ENCODE measurements at places on chromosomes 16 and 17.

DNA sequence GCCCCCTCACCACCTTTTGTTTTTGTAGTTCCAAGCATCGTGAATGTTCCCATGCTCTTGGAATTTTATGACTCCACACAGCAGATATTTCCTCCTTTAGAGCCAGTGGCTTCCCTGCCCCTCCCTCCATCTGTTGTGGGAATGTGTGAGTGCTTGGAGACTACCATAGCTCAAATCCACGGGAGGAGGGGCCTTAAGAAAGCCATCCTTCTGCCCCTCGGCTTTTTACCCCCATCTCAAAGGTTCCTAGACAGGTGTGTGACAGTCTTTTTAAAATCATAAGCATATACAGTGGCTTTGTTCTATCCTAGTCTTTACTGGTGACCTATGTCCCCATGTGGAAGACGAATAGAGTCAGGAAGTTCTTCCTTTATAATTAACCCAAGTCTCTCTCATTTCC lies 47.2 kb downstream of the YPEL2 start:
- H3K36me3 ChIP-seq: peaks cover 3% of the 10 kb centered on the region
- no peak overlapping the region for H3K4me3 ChIP-seq
- no peaks in the 10 kb centered on the region for H3K27me3 ChIP-seq
- no peak overlapping the region for H3K27ac ChIP-seq

DNA sequence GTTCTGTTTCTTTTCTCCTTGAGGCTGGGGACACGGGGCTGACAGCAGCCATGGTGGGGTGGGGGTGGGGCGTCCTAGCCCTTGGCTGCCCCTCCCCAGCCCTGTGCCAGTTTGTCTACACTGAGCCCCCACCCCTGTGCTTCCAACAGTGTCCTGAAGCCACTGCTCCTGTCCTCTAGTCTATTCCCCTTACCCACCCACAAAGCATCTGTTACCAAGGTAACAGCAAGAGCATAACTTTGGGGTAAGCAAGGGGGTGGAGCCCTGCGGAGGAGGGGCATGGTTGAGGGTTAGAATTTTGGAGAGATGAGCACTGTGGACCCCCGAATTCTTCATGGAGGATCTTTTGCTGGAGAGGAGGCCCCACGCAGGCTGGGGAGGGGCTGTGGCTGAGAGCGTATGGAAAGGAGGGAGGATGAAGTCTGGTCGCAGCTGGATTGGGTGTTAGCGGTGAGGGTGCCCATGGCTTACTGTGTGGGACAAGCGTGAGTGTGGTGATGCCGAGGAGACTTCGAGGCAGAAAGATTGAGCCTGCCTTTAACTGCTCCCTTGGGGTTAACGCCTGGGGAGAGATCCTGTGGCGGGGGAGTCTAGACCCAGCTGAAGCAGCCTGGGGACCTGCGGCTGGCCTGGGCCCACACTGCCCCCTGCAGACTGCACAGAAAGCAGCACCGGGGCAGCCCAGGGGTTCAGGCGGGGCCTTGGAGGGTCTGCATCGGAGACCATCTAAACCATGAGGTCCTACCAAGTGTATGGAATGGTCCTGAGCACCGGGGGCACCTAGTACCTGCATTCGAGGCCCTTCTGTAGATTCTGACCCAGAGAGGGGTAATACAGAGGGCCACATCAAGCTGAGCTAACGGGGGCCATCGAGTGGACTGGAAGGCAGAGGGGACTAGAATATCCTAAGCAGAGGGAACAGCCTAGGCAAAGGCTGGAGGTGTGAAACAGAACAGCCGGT lies 6.1 kb upstream of the STAC2 start:
- H3K27me3 ChIP-seq: peaks cover 29% of the 10 kb centered on the region
- no peak overlapping the region for H3K27ac ChIP-seq
- peaks cover 9% of the 10 kb centered on the region for H3K4me1 ChIP-seq
- H3K4me3 ChIP-seq: peak overlapping the region; percentile 2
- H3K36me3 ChIP-seq: no peaks in the 10 kb centered on the region
- peak; percentile 31 for DNase-seq

DNA sequence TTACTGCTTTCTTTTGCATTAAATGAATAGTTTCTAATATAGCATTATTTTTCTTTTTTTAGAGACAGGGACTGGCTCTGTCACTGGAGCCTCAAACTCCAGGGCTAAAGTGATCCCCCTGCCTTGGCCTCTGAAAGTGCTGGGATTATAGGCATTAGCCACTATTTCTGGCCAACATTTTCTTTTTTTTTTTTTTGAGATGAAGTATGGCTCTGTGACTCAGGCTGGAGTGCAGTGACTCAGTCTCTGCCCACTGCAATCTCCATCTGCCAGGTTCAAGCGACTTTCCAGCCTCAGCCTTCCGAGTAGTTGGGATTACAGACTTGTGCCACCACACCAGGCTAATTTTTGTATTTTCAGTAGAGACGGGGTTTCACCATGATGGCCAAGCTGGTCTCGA lies 2.0 kb upstream of the DUXB start:
- H3K27me3 ChIP-seq: no peaks in the 10 kb centered on the region
- no peak overlapping the region for H3K27ac ChIP-seq
- no peak overlapping the region for H3K4me3 ChIP-seq
- no peak for DNase-seq
- no peaks in the 10 kb centered on the region for H3K36me3 ChIP-seq

- no peaks in the 10 kb centered on the region for H3K36me3 ChIP-seq
- no peaks in the 10 kb centered on the region for H3K4me1 ChIP-seq
- no peak overlapping the region for H3K27ac ChIP-seq
Measured at GRCh38 chr17:39115135-39115534, 36.3 kb downstream of the PLXDC1 start.

- H3K27me3 ChIP-seq: peaks cover 9% of the 10 kb centered on the region
- no peak overlapping the region for H3K27ac ChIP-seq
- H3K4me1 ChIP-seq: peaks cover 21% of the 10 kb centered on the region
- DNase-seq: no peak
- H3K36me3 ChIP-seq: no peaks in the 10 kb centered on the region
Measured at GRCh38 chr16:72666267-72666666, 381.7 kb downstream of the ZFHX3 start.

DNA sequence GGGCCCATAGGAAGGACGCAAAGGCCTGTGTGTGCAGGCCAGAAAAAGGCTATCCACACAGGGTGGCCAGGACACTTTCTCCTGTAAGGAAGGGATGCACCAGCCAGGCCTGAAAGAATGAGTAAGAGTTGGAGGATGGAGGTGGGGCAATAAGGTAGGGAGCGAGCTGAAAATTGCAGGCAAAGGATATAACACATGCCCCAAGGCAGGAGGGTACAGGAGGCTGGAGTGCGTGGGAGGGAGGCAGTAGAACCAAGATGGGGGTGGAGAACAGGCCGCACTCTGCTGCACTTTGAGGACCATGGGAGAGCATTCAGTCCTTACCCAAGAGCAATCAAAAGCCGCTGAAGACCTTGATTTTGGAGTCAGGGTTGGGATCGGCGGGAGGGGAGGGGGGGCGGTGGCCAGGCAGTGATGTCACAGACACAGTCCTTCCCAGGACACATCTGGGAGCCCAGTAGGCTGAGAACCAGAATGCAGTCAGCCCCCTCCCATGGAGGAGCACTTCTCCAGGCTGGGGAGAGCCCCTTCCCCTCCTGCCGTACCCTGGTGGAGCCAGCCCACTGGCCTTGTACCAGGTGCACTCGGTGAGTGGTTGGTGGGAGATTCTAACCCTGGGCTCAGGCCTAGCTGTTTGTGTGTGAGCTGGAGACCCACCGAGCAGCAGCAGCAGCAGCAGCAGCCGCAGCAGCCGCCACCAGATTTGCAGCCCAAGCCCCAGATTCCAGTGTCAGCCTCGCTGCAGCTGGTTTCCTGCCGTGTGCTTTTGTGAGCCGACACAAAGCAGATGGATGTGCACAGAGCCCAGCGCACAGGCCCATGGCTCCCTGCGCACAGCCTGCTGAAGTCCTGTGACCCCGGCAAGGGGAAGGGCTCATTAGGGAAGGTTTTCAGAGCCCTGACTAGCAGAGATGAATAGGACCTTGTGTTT lies 17.5 kb downstream of the ANKRD40 start:
- DNase-seq: no peak
- no peak overlapping the region for H3K4me3 ChIP-seq
- peaks cover 15% of the 10 kb centered on the region for H3K36me3 ChIP-seq
- H3K4me1 ChIP-seq: no peaks in the 10 kb centered on the region
- H3K27ac ChIP-seq: no peak overlapping the region

DNA sequence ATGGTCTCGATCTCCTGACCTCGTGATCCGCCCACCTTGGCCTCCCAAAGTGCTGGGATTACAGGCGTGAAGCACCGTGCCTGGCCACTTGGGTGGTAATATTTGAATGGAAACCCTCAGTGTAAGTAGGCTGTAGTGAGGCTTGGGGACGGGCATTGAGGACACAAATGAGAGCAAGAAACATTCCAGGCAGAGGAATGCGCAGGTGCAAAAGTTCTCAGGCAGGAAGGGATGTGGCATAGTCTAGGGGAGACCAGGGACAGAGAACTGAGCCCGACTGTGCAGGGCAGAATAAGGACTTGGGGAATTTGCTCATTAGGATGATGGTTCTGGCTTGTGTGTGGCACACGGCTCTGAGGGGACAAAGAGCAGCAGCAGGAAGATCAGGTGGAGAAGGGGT lies 54.8 kb downstream of the GRB2 start:
- H3K36me3 ChIP-seq: peaks cover 14% of the 10 kb centered on the region
- no peaks in the 10 kb centered on the region for H3K27me3 ChIP-seq
- H3K4me1 ChIP-seq: peaks cover 52% of the 10 kb centered on the region

DNA sequence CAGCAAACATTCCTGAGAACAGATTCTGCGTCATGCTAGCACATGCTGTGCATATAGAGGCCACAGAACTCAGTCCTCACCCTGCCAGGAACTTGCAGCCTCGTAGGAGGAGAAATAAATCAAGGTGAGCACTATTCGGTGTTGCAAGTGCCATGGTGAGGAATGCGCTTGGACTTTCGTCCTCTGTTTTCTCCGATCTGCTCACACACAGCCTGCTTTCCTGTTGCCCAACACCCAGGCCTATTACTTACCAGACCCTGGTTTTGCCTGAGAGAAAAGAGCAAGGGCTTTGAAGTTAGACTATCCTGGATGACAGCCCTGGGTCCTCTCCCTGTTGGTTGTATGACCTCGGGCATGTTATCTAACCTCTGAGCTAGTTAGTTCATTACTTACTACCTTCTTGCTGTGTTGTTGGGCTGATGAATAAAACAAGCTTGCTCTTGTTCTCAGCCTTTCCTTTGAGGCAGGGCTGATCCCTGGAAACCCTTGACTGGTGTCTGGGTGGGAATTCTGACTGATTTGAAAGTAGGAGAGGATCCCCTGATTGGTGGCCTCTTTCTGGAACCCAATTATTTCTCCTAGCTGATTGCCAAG lies 2.9 kb downstream of the ACSF2 start:
- no peak overlapping the region for H3K4me3 ChIP-seq
- no peak overlapping the region for H3K27ac ChIP-seq

- peak overlapping the region; percentile 77 for H3K27ac ChIP-seq
- H3K4me1 ChIP-seq: peaks cover 65% of the 10 kb centered on the region
Measured at GRCh38 chr17:66348584-66349165, 46.3 kb downstream of the PRKCA start.

- peaks cover 13% of the 10 kb centered on the region for H3K4me1 ChIP-seq
- no peak for DNase-seq
- H3K27me3 ChIP-seq: no peaks in the 10 kb centered on the region
- H3K4me3 ChIP-seq: no peak overlapping the region
- no peak overlapping the region for H3K27ac ChIP-seq
Measured at GRCh38 chr17:50184611-50185398, 16.6 kb downstream of the COL1A1 start.

DNA sequence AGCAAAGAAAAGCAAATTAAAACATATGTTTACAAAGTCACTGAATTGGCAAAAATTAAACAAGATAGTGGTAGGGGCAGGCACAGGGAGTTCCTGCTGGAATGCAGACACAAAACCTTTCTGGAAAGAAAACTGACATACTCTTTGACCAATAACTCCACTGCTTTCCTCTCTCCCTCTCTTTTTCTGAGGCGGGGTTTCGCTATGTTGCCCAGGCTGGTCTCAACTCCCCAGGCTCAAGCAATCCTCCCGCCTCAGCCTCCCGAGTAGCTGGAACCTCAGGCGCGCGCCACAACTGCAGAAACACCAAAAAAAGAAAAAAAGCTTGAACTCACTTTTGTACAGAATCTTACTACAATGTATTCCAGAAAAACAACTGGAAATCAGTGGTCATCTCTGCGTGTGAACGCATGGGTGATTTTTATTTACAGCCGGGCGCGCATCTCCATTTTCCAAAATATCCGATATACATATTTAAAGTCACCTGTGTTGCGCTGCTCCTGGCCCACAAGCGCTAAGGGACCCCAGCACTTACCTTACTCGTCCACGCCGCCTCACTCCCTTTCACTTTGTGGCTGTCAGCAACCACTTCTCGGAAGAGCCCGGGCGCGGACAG lies 480 bp downstream of the TXNL4B start:
- DNase-seq: no peak
- peaks cover 35% of the 10 kb centered on the region for H3K4me1 ChIP-seq
- peak overlapping the region; percentile 98 for H3K4me3 ChIP-seq
- no peaks in the 10 kb centered on the region for H3K27me3 ChIP-seq
- peaks cover 41% of the 10 kb centered on the region for H3K36me3 ChIP-seq

DNA sequence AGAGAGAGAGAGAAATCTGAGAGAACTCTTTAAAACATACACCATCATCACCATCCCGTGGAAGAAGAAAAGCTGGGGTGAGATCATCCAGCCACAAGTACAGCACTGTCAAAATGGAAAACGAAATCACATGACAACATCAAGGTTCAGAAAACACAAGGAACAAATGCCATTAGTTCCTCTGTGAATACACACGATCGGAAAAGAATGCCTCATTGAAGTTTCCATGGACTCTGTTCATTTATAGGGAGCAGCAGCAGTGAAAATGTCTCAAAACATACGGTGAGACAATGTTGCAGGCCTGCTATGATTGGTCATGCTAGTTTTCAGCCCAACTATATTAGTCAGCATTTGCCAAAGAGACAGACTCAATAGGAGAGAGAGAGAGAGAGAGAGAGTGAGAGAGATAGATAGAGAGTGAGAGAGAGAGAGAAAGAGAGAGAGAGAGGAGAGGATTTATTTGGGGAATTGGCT lies 4.4 kb downstream of the CFAP97D1 start:
- peaks cover 49% of the 10 kb centered on the region for H3K27me3 ChIP-seq
- no peaks in the 10 kb centered on the region for H3K36me3 ChIP-seq
- no peak overlapping the region for H3K4me3 ChIP-seq
- H3K4me1 ChIP-seq: peaks cover 2% of the 10 kb centered on the region
- no peak for DNase-seq

DNA sequence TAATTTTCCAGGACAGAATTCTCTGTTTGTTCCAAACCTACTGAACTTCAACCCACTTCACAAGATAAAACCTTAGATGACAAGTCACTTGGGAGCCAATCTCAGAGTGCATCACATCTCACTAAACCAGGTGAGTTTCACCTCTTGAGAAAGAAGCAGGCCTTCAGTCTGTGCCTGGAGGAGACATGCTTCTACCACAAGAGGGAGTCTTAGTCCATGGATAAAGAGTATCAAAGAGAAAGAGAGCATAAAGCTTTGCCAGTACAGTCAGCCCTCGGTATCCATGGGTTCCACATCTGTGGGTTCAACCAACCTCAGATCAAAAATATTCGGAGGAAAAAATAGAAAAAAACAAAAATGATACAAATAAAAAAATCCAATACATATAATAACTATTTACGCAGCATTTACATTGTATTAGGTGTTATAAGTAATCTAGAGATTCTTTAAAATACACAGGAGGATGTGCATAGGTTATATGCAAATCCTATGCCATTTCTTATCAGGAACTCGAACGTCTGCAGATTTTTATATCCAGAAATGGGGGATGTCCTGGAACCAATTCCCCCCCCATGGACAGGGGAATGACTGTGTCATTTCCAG lies 37.7 kb downstream of the DUSP14 start:
- H3K27ac ChIP-seq: no peak overlapping the region
- peaks cover 3% of the 10 kb centered on the region for H3K4me1 ChIP-seq
- no peak for DNase-seq
- peaks cover 44% of the 10 kb centered on the region for H3K36me3 ChIP-seq
- no peaks in the 10 kb centered on the region for H3K27me3 ChIP-seq
- H3K4me3 ChIP-seq: no peak overlapping the region

Data from T-helper 2 cell treated with Interferon-gamma antibody and Interleukin-4, amounts not matched to agents 5 μg/mL and 100 μg/mL, for 36 hours (primary cell).